ENCODE measurements at places on chromosomes 5 and 9. TPM values are rescaled to one million over a fixed set of nuclear protein-coding genes. Genes with fewer than 3 reads are reported as not detected.

DNA sequence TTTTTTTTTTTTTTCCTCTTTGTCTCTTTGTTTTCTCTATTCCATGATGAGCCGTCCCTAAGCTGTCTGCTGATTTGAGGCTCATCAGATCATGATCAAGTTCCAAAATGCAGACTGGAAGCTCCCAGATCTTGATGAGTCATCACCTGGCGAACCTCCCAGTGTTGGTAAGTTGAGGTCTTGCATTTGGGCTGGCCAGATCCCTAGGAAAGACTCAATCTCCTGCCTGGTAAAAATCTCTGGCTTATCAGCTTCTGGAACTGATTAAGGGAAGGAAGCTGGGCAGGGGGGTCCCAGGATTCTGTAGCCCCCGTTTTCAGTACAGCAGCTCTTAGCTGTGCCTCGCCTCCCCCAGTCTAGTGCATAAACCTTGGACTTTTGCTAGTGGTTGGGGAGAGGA is 69.0 kb downstream of the TSPAN17 start:
- DNase-seq = no peak

DNA sequence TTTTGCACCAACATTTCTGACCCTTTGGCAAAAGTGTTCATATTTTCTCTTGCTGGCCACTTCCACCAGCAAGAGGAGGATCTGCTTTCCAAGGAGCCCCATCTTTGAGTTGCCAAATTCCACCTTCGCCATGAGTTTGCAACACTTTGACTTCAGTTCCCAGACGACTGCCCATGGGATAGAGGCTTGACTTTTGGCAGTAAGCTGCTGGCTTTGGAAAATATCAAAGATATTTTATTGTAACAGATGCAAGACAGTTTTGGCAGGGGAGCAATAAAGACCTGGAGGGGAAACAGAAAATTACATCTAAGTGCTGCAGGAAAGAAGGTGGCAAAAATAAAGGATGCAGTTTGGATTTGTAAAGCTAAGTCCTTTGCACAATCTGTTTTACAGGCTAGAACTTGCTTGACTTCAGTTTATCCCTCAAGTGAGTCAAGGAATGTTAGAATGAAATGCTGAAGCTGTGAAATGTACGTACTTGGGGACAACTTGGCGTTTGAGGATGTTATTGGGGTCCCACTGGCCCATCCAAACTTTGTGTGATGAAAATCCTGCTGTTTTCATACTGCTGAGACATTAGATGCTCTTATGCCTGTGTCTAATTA is 232.9 kb downstream of the GOLPH3 start:
- no peak for DNase-seq

GRCh38 chr5:87074934-87075541 is 192.6 kb upstream of the RASA1 start:
- DNase-seq = no peak

- no peak for DNase-seq
These were observed 341.6 kb downstream of the ZNF608 start for GRCh38 chr5:124404796-124405195.

- DNase-seq = peak; percentile 78
These were observed 39.7 kb upstream of the SPRY4 start for GRCh38 chr5:142364251-142365145.

Gene DDX4
- not detected for polyA plus RNA-seq

Gene NR2F1-AS1
- polyA plus RNA-seq = 10.3 TPM

Gene DBH
- 0.05 TPM for polyA plus RNA-seq

Data from right cardiac atrium (tissue), 5 donors.